ENCODE measurements at places on chromosomes 3 and 15.
A peak's percentile ranks its signal among the peaks of the same experiment; 100 is the strongest.

- DNase-seq = no peak
Measured at GRCh38 chr3:129463716-129464115, 23.7 kb downstream of the IFT122 start.

DNA sequence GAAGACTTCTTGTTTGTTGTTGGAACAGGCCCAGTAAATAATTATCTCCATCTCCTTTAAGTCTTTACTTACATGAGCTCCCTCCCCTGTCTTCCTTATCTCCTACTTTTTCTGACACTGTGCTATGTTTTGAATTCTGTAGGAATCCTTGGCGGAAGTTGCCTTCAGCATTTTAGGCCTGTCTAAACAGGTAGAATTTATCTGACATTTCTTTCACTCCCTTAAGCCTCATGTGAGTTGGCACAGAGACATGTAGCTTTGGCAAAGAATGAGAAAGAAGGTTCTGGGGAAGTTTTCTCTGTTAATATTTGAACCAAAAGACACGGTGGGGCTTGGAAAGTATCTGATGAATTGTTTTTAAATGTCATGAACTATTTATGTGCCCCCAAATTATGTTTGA is 8.1 kb downstream of the MCTP2 start:
- no peak for DNase-seq

DNA sequence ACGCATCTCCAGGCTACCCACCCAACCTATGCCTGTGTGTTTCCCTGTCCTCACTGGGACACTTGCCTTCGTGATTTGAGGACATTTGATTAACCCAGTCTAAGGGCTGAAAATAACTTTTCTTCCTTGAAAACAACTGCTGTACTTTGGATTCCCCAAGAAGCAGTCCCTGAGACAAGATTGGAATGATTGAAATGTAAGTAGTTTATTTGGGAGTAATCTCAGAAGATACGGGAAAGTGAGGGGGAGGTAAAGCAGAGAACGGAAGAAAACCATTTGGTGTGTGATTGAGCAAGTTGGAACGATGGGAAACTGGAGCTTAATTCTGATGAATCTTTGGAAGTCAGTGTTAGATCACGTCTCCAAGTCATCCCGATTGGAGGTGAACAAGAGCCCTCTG is 143.8 kb upstream of the LMCD1 start:
- no peak for DNase-seq

DNA sequence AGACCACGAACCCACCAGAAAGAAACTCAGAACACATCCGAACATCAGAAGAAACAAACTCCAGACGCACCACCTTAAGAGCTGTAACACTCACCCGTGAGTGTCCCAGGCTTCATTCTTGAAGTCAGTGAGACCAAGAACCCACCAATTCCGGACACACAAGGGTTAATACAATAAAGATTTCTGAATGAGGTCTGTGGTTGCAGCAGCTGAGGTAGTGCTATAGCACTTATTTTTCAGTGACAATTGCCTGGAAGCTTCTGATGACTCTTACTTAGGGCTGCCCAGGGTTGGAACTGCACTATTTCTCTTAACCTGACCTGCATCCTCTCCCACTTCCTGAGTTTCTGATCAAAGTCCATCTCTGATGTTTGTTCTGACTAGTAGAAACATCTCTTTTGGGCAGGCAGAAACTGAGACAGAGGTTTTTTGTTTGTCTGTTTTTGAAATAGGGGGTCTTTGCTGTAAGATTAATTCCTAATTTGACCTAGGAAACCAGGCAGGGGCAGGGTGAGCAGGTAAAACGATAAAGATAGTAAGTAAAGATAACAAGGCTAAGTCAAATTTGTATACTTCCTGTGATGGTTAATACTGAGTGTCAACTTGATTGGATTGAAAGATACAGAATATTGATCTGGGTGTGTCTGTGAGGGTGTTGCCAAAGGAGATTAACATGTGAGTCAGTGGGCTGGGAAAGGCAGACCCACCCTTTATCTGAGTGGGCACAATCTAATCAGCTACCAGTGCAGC is 169.1 kb downstream of the GAP43 start:
- DNase-seq = no peak

- no peak for DNase-seq
Measured at GRCh38 chr3:43768381-43768973, 77.7 kb downstream of the ABHD5 start.

GRCh38 chr15:57647791-57648130 is 56.1 kb downstream of the MYZAP start:
- DNase-seq = no peak

- no peak for DNase-seq
Measured at GRCh38 chr3:157120071-157120892, 39.7 kb downstream of the CCNL1 start.

DNA sequence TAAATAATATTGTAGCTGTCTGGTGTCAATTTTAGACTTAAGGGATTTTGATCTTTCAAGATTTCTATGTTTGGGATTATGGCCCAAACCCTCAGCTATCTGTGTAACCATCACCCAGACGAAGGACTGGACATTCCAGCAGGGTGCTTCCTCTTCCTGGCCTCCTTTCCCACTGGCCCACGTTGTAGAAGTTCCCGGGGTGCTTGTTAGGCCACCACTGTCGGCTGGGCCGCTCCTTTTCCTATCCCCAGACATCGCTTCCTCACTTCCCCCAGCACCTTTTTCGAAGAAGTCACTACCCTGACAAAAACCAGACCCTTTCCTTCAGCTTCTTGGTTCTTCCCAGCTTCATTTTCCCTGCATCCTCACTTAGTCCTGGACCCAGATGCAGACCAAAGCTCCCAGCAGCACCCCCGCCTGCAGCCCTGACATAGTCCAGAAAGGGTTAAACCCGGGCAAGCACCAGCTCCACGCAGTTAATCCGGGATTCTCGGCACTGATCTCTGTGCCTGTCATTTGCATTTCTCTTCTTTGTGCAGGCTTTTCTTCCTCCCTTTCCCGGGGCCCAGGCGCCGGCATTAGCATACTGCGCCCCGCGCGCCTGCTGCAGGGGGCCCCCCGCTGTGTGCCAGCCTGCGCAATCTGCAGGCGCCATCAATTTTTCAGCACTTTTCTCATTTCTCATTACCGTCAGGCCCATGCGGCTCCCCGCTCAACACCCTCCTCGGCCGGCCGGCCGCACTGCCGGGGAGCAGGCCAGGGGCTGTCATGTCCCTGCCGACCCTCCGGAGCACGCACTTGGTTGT is 90.6 kb downstream of the ZNF621 start:
- DNase-seq = no peak

- peak; percentile 82 for DNase-seq
Measured at GRCh38 chr3:23455084-23455483, 252.0 kb downstream of the UBE2E2 start.

- no peak for DNase-seq
Measured at GRCh38 chr15:38266247-38266986, 13.8 kb downstream of the SPRED1 start.

- no peak for DNase-seq
Measured at GRCh38 chr3:192187485-192188051, 539.8 kb downstream of the FGF12 start.

DNA sequence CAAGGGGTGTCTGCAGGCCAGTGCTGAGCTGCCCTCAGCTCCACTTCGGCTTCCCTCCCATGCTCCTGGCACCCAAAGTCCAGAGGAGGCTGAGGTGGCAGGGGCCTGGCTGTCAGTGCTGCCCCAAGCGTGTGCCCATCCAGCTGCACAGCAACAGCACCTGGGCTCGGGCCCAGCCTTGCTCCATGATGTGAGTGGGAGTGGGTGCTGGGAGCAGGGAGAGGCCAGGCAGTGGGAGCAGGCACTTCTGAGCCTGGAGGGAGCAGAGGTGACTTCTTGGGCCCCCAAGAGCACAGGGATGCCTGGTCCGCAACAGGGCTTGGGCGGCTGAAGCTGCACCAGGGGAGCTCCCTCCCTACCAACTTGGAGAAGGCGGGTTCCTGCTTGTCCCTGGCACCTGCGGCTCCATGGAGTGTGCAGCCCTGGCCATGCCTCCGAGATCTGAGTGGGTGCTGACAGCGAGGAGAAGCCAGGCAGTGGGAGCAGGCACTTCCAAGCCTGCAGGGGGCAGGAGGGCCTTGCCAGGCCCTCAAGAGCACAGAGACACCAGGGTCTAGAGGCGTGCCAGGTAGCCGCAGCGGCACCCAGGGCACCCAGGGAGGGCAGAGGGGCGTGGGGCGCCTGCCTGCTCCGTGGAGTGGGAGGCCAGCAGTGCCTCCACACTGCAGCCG is 366.7 kb upstream of the SGO1 start:
- DNase-seq = no peak

GRCh38 chr3:112811131-112811884 is 35.4 kb downstream of the CD200R1L start:
- peak; percentile 28 for DNase-seq

GRCh38 chr3:52020796-52021195 is 25.1 kb upstream of the RPL29 start:
- DNase-seq = no peak

DNA sequence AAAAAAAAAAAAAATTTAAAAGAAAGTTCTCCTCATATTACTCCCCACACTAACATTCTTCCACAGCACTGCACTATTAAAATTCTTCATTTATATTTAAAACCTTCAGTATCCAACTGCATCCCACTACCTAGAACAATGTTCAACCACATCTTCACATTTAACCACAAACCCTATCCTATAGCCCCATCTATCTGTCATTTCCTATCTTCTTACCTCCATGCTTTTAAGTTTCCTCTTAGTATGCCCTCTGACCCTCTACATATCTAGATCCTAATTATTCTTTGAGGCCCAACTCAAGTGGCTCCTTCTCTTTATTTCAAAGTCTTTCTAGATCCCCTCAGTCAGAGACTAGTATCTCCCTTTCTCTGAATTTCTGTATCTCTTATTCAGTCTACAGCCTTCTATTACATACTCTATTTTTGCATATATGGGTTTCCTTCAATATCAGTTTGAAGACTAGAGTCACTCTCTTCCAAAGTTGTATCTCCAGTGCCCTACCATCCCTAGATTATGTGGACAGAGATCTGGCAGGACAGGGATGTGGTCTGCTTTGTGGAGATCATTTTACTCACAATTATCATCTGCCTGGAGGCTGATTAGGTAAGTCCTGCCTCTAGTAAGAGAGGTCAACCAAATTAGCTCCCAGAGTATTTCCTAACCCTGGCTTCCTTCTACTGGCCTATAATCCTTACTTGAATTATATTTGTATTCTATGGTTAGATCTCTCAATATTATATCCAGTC is 1.4 kb downstream of the CIAO2A start:
- DNase-seq = no peak

DNA sequence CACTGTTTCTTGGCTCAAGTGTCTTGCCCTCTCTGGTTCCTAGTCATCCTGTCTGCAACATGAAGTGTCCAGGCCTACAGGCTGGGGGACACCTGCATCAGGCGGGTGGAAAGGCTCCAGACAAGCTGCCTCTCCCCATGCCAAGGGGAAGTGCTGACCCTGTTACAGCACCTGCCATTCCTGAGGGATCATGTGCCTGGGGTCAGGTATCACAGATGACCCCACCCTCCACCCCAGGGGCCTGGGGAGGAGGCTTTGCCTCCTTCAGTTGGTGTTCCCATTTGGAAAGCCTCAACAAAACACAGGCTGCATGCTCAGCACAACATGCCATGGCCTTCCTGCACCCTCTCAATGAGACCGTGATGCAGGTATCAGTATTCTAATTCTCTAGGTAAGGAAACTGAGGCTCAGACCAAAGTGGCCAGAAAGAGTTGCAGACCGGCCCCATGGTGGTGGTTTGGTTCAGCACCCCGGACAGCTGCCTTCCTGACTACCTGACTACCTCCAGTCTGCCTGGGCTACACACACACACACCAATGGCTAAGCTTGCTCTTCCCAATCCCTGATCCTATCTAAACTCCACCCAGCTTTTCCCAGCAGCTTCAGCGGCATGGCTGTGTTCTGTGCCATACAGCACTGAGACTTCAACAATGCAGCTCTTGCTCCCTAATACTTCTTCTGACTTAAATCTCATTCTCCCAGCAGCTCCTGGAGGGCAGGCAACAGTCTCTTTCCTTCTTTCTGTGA is 69.7 kb upstream of the LINGO1 start:
- peak; percentile 4 for DNase-seq
